ENCODE measurements at places on chromosomes 13 and 19.

DNA sequence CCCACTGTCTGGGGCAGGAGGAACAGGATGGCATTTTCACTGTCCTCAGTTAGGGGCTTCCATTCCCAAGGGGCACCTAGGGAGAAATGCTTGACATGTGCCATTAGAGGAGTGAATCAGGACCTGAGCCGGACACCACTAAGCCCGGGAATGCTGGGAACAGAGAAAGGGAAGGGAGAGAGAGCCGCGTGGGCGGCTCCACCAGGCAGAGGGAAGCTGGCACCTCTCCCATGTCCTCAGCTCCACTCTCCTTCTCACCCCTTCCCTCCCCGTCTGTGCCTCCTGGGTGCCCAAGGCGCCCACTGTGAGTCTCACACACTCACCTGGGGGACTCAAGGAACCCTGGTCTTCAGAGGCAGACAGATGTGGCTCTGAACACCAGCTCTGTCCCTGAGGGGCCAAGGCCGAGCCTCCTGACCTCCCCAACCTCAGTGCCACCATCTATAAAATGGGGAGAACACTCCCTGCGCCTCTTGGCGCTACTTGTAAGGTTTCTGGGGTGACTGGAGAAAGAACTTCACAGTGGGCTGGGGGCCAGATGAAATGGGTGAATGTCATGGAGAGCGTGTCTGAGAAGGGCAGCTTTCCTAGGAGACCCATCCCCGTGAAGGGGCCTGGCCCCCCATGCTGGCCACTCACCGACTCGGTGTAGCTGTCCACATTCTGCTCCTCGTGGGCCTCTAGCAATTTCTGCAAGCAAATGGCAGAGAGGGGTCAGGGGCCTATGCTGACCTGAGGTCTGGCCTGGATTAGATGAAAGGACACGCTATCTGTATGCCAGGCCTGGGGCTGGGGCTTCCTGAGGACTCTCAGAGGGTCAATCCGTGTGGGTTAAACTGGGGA lies 5.3 kb upstream of the KPTN start:
- peaks cover 27% of the 10 kb centered on the region for H3K4me1 ChIP-seq
- no peaks in the 10 kb centered on the region for H3K27me3 ChIP-seq
- no peak overlapping the region for H3K4me3 ChIP-seq
- DNase-seq: no peak
- no peak overlapping the region for H3K27ac ChIP-seq
- peaks cover 8% of the 10 kb centered on the region for H3K36me3 ChIP-seq

GRCh38 chr13:50243931-50244330 lies 228.7 kb downstream of the KCNRG start:
- H3K4me3 ChIP-seq: no peak overlapping the region
- DNase-seq: no peak
- H3K27ac ChIP-seq: no peak overlapping the region
- peaks cover 12% of the 10 kb centered on the region for H3K27me3 ChIP-seq
- no peaks in the 10 kb centered on the region for H3K36me3 ChIP-seq

DNA sequence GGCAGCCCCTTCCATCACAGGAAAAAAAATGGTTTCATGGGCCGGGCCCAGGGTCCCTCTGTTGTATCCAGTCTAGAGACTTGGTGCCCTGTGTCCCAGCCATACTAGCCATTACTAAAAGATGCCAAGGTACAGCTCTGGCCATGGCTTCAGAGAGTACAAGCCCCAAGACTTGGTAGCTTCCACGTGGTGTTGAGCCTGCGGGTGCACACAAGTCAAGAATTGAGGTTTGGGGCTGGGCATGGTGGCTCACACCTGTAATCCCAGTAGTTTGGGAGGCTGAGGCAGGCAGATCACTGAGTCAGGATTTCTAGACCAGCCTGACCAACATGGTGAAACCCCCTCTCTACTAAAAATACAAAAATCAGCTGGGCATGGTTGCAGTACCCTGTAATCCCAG lies 214.3 kb downstream of the LIG4 start:
- H3K4me3 ChIP-seq: no peak overlapping the region
- H3K4me1 ChIP-seq: no peaks in the 10 kb centered on the region
- H3K27ac ChIP-seq: no peak overlapping the region
- no peaks in the 10 kb centered on the region for H3K36me3 ChIP-seq
- no peaks in the 10 kb centered on the region for H3K27me3 ChIP-seq
- DNase-seq: no peak

- peaks cover 66% of the 10 kb centered on the region for H3K4me1 ChIP-seq
- H3K27ac ChIP-seq: peak overlapping the region; percentile 90
- peak; percentile 58 for DNase-seq
- H3K4me3 ChIP-seq: peak overlapping the region; percentile 43
Observed at GRCh38 chr19:19591133-19591825, 27.2 kb downstream of the PBX4 start.

- no peak overlapping the region for H3K27ac ChIP-seq
- DNase-seq: no peak
- no peak overlapping the region for H3K4me3 ChIP-seq
Observed at GRCh38 chr19:8827277-8827676, 4.8 kb downstream of the ZNF558 start.

- H3K4me1 ChIP-seq: peaks cover 5% of the 10 kb centered on the region
- no peak overlapping the region for H3K4me3 ChIP-seq
- no peaks in the 10 kb centered on the region for H3K27me3 ChIP-seq
- DNase-seq: no peak
- H3K36me3 ChIP-seq: no peaks in the 10 kb centered on the region
Observed at GRCh38 chr13:27524981-27525975, 74.9 kb upstream of the MTIF3 start.

DNA sequence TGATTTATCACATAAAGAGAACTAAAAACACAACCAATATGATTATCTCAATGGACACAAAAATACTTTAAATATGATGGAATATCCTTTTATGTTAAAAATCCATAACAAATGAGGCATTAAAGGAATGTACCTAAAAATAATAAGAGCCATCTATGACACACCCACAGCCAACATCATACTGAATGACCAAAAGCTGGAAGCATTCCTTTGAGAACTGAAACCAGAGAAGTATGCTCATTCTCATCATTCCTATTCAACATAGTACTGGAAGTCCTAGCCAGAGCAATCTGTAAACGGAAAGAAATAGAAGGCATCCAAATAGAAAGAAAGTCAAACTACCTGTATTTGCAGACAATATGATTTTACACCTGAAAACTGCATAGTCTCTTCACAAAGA lies 671.0 kb downstream of the SLITRK1 start:
- no peaks in the 10 kb centered on the region for H3K27me3 ChIP-seq
- H3K27ac ChIP-seq: no peak overlapping the region
- H3K36me3 ChIP-seq: no peaks in the 10 kb centered on the region
- H3K4me1 ChIP-seq: no peaks in the 10 kb centered on the region

Data from activated naive CD8-positive, alpha-beta T cell treated with anti-CD3 and anti-CD28 coated beads, Interleukin-2, amount 50 U/mL, for 24 hours (primary cell).